ENCODE measurements at places on chromosomes 1 and 21.

- no peak for DNase-seq
Observed at GRCh38 chr1:27778056-27778455, 5.0 kb downstream of the STX12 start.

DNA sequence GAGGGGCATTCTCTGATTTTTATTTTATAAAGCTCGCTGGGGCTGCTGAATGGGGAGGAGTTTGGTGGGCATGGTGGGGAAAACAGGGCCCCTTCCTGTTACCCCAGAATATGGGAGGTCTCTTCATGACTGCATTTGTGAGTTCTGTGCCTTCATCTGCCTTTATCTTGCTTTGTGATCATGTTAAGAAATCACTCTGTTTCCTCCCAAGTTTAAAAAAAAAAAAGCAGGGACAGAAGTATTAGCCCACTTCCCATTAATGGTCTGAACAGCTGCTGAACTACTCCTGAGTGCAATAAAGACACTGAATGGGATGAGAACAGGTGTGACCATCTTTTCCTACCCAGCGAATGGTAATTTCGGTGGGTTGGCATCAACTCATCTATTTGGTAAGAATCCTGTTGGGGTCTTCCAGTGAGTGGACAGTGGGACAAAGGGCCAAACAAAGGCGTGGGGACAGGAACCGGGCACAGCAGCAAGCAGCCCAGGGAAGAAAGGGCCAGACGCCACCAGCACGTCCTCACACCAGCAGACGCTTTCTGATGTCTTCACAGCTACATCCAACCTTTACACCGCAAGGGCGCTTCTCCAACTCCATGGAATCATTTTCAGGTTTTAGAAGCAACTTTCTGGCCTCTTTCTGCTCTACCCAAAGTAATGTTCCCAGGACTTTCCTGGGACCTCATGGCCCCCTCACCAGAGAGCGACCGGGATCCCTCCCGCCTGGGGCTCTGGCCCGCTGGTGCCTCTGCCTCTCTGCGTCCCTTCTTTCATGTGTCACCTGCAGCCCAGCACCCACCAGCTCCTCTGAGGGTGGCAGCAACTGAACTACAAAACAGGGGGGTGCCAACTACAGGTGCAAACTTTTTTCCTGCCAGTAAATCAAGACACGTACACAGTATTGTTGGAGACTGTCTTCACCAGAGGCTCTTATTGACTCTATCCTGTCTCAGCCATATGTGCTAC, 160.2 kb downstream of the ADSS2 start:
- no peak for DNase-seq

GRCh38 chr1:73998348-73998959, 199.5 kb downstream of the LRRIQ3 start:
- DNase-seq = no peak

DNA sequence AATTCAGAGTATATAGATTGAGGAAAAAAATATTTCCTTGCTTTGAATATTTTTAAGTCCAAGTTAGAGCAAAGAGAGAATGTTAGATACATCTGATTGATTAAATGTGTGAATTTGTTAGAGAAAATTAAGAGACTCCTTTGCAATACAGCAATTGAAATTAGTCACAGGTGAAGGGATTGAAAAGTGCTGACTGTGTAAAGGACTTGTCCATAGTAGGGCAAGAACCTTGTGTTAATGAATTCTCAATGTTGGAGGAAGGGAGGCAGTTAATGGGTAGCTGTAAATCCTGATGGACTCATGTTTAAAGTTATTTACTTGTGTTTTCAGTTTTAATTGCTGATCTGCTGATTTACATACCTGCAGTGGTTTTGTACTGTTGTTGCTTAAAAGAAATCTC, 38.6 kb downstream of the ALG6 start:
- no peak for DNase-seq

GRCh38 chr1:228370941-228371740, 35.5 kb downstream of the TRIM11 start:
- no peak for DNase-seq

DNA sequence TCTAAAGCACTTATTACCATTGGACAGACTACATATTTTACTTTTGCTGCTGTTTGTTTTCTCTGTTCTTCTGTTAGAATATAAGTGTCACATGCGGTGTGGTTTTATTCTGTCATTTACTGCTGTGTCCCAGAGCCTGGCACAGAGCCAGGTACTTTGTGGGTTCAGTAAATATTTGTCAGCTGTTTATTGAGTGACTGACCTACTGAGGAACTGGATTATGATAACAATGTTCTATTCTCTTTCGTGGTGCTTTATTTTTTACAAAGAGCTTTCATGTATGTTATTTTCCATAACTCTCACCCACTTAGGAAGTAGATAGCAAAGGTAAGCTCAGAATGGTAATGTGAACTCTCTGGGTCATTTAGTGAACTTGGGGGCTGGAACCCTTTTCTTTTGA, 118.8 kb downstream of the RWDD3 start:
- no peak for DNase-seq

GRCh38 chr1:43171312-43171875, 696 bp downstream of the EBNA1BP2 start:
- DNase-seq = no peak

GRCh38 chr1:46315669-46316403, 12.3 kb downstream of the UQCRH start:
- DNase-seq = no peak

DNA sequence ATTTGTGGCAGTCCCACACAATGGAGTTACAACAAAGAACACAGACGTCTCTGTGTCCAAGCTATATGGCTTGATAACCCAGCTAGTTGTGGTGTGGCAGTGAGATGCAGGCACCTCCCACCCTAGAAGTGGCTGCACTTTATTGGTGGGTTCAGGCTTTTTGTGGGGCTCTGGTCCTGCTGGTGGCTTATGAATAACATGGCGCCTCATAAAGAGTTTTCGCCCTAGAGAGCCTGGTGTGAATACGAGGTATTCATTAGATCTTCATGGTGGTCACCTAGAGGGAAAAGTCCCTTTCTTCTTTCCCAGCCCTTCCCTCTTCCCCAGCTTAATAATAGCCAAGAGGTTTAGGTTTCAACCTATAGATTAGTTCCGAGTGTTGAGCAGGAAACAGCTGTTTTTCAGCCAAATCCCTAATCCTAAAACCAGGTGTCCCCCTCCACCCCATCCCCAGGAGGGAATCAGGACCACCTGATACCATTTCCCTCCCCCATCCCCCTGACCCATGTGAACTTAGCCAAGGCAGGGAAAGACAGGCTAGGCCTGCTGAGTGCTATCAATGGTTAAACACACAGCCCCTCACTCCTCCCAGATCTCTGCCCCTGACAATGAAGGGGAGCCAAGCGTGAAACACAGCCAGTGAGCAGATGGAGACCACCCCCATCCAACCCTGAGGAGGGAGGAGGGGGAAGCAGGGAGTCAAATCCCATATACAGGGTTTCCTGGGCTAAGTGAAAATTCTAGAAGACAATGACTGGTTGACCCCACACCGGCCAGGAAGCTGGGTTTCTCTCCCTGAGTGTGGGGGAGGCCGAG, 58.2 kb downstream of the NFASC start:
- no peak for DNase-seq

GRCh38 chr1:172997941-172998361, 52.8 kb downstream of the TNFSF18 start:
- DNase-seq = no peak

DNA sequence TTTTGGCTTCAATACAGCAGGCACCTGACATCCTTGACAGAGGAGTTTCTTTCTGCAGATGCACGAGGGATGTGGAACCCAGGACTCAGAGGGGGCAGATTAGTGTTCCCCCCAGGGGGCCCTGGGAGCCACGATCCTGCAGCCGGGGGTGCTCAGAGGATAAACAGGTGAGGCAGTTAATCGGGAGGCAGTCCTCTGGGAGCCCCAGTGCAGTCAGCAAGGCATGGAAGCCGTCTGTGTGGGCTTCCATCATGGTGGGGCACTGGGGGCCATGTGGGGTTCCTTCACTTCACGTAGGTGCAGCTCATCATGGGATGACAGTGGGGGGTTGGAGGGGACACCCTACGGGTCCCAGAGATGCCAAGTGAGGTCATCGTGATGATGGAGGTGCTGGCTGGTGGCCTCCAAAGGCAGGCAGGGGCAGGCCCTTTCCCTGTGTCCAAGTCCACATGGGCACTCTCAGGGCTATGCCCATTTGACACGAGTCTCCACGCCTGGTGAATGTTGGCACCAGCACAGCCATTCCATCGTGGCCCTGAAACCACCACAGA, 59.3 kb upstream of the ABCG1 start:
- DNase-seq = no peak

DNA sequence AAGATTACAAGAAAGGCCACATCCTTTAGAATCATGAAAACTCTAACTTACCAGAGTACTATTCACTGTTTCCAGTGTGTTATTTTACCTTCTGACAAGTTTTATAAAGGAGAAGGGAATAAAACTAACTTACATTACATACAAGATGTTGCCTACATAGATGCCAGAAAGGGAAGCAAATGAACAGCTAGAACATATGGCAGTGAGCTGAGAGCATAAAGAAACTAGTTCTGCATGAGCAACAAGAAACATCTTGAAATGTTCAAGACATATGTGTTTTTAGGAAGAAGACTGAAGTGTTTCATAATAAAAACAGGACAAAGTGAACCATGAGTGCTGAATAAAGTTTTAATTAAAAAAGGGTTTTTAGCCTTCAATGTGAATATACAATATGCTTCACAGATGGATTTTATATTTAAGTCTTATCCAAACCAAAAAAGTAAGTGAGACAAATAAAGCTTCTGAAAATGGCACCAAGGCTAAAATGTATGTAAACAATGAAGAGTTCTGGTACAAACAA, 39.4 kb downstream of the SLC5A9 start:
- DNase-seq = no peak

DNA sequence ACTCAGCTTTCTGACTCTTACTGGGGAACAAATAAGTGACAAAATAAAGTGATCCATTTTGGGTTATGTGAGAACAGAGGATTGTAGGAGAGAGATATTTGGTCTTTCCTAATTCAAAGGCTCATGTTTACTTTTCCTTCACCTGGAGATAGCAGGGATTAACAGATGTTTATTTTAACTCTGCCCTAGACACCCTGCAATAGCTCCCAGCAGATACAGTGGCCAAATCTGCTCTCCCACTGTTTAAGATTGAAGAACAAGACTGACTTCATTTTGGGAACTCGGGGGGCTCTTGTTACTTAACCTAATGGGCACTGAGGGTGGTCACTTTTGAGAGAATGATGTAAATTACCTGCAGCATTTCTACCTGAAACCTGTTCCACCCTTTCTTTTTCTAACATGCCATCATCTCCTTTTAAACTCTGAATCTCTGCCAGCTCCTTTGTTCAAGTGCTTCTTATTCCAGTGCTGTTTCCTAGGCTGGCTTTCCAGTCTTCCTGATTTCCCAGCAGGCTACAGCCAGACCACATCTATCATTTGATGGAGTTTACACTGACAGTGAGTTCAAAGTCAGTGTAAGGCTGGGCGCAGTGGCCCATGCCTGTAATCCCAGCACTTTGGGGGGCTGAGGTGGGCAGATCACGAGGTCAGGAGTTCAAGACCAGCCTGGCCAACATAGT, 90.0 kb downstream of the SELENOF start:
- no peak for DNase-seq

GRCh38 chr1:207081088-207081487, 7.6 kb upstream of the C4BPB start:
- DNase-seq = no peak

DNA sequence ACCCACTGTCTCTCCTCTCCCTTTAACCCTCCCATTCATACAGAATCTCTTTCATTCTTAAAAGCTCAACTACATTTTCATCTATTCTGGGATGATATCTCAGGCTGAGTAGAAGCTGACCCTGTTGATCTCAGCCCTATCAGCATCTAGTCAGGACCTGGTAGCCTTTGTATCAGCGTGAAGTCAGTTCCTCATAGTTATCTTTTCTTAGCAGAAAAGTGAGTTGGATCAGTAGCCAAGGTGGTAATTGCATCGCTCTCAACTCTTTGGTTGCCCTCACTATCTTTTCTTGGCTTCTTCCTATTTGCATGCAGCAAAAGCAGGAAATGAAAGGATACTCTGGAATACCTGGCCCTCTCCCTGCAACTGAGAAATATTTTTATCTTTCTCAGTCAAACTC, 13.6 kb upstream of the GOLT1A start:
- DNase-seq = no peak

DNA sequence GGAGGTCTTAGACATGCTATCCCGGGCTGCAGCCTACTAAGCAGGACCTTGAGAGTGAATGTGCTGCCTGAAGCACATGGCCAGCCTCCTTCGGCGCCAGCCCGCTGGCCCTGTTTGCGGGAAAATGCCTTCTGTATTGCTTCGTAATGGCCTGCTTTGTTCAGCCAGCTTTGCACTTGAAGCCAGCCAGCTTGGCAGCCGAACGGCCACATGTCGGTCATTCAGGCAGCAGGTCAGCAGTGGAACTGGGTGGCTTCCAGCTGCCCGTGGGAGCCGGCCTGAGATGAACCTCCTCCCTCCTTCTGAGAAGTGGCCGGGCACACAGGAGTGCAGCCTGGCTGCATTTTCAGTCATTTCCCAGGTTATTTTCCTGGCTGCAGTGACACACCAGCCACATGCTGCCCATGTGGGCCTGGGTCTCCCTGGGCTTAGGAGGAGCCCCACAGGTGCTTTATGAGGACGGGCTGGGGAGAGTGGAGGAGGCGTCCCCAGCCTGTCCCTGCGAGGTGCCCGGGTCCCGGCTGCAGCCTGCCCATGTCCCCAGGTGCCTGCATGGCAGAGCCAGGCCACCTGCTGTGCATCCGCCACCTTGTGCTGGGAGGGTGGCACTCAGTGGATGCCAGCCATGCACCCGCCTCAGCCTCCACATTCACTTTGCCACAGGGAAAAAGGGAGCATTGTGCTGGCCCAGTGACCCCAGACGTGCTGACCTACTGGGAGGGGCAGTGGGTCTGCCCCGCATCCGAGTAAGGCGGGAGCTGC, 103.5 kb downstream of the SIK1 start:
- no peak for DNase-seq

DNA sequence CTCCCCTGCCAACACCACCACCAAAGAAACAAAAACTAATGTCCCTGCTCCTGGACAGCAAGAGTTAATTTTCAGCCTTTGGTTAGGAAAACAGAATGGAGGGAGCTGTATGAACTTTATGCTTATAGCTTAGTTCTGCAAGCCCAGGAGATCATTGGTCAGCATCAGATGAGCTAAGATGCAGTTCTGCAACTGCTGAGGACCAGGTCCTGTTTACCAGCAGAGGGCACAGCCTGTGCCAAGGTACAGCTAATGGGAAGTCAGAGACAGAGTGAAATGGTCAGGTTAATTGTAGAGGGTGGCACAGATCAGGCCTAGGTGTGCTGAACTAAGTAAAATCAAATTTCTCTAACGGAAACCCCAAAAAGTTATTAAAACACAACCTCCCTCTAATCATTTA, 161.3 kb downstream of the ROR1 start:
- no peak for DNase-seq

GRCh38 chr1:33299461-33300155, 21.3 kb downstream of the A3GALT2 start:
- DNase-seq = no peak

All from stimulated activated CD8-positive, alpha-beta memory T cell treated with anti-CD3 and anti-CD28 coated beads, Interleukin-15, amount 100 ng/mL, for 24 hours (primary cell).